AG09309 (cell line): ENCODE measurements at places on chromosomes 12 and 14.

GRCh38 chr14:84804468-84804867, 725.5 kb upstream of the FLRT2 start:
- no peak for DNase-seq

DNA sequence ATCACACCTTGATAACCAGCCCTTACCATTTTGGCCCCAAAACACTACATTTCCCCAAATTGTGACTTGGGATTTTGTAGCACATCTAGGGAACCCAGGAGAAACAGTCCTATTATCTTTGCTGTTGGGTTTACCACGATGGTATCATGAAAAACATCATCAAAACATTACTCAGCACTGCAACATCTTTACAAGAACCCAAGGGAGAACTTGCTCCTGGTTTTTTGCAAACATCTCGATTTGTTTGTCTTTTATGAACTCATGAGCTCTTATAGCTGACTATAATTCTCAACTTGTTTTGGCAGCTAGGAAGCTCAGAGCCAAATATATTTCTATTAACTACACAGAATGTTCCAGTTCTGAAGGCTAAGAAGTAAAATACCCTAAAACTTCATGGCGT, 65.7 kb downstream of the TBX5 start:
- no peak for DNase-seq

DNA sequence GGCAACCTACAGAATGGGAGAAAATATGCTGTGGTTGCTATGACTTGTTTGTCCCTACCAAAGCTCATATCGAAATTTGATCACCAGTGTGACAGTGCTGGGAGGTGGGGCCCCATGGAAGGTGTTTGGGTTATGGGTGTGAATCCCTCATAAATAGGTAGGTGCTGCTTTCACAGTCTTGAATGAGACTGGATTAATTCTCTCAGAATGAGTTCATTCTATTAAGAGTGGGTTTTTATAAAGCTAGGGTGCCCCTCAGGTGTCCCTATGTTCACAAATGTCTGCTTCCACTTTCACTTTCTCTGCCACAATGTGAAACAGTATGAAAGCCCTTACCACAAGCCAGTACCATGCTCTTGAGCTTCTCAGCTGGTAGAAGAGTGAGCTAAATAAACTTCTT, 133.5 kb downstream of the CPNE8 start:
- no peak for DNase-seq

DNA sequence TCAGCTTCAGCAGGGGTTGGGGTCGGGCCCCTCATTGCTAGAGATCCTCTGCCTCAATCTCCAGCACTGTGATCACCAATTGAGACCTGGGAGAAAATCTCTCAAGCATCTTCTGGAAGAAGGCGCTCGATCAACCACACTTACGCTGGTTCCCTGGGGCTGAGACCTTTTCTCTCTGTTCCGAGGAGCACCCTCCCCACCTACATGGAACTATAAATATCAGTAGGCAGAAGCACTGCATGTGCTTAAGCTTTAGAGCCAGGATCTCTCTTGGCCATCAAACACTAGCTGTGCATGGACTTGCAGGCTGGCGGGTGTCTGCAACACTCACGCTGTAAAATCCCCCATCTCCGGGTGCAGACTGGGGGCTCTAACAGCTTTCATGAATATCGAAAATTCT, 38.2 kb upstream of the KCNA1 start:
- DNase-seq: no peak

- DNase-seq: no peak
Measured at GRCh38 chr12:113601656-113602263, 130.1 kb upstream of the LHX5 start.

DNA sequence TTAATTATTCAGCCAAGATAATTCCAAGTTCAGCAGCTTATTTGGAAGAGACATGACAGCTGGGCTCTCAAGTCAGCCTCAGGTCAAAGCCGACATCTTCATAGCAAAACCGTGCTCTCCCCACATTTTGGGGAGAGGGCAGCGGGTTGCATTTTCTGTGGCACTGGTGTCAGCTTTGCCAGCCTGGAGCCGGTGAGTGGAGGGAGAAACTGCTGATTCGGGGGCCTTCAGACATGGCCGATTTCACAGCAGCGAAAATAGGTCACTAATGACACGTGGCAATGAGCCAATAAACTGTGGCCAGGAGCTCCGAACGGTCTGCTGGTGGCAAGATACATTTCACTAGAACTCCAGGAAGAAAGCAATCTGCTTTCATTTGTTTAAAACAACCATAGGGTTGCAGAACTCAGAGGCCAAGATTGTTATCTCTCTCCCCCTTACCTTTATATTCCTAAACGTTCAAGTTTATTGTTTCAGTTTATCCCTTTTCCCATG, 173.2 kb downstream of the CAND1 start:
- DNase-seq: no peak

GRCh38 chr12:2775431-2775830, 19.3 kb upstream of the FKBP4 start:
- no peak for DNase-seq

GRCh38 chr12:50545786-50546185, 41.0 kb downstream of the DIP2B start:
- no peak for DNase-seq

DNA sequence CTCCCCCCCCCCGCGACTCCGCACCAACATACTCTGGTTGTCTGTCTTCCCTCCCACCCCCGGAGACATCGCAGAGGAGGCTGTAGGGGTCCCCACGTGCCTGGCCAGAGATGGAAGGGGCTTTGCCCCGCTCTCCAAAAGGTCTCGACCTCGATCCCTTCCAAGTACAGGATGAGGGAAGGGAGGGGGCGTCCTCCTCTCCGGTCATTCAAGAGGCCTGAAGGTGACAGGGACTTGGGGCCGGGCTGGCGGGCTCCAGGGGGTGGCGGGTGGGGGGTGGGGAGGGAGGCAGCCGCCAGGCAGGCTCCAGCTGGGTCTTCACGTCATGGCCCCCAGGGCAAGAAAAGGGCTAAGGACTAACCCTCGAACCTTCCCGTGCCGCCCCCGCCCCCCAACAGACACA, 15.1 kb downstream of the TBX3 start:
- no peak for DNase-seq

GRCh38 chr12:100826323-100826722, 31.7 kb downstream of the ANO4 start:
- no peak for DNase-seq

DNA sequence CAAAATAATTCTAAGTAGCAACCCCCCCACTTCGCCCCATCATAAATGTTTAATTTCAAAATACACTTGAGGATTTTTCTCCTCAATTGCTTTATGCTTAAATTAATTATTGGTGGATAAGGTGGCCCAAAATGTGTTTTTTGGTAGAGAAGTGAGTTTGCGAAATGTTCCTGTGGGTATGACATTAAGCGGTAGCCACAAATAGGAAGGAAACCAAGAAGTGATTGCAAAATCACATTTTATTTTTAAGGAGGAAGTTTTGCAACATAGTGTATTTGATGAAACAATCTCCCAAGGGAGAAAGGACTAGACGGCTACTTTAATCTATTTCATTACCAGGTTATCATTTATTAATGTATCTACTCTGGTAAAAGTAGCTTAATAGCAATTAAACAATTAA, 25.5 kb downstream of the SLC25A3 start:
- DNase-seq: peak; percentile 55

DNA sequence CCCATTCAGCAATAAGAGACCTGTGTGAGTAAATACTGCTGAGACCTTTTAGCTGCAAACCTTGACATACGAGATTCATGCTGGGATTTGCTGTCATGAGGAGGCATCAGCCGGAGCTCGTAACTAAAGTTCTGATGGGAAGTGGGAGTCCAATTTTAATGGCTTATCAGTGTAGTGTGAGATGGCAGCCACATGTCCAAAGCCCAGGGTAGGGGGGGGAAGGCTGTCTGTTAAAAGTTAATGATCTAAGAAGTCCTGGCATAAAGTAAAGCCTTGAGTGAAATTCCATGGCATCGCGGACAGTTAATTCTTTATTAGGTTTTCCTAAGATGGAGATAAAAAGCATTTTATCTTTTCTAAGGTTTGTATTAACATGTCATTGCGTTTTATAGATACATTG, 240.0 kb downstream of the AACS start:
- DNase-seq: no peak

- no peak for DNase-seq
Measured at GRCh38 chr12:71646512-71646911, 17.1 kb downstream of the ZFC3H1 start.

GRCh38 chr12:15788233-15789219, 662 bp downstream of the EPS8 start:
- DNase-seq: no peak

DNA sequence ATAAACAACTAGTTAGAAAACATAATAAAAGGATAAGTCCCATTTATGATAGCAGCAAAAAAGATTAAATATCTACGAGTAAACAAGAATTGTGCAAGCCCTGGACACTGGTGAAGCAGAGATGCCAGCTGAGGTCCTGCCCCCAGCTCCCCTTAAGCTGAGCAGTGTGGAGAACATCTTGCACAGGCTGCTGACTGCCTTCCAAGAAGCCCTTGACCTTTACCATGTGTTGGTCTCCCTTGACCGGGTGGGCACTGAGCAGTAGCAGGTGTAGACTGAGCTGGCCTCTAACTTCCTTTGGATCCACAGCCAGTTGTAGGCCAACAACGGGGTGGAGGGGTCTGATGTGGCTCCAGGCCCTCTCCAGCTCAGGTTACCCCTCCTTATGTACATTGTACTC, 47.7 kb upstream of the PAPLN start:
- no peak for DNase-seq

- no peak for DNase-seq
Measured at GRCh38 chr12:48018618-48018995, 14.3 kb upstream of the COL2A1 start.

GRCh38 chr12:31518680-31519227, 72.2 kb downstream of the DENND5B start:
- peak; percentile 99 for DNase-seq

DNA sequence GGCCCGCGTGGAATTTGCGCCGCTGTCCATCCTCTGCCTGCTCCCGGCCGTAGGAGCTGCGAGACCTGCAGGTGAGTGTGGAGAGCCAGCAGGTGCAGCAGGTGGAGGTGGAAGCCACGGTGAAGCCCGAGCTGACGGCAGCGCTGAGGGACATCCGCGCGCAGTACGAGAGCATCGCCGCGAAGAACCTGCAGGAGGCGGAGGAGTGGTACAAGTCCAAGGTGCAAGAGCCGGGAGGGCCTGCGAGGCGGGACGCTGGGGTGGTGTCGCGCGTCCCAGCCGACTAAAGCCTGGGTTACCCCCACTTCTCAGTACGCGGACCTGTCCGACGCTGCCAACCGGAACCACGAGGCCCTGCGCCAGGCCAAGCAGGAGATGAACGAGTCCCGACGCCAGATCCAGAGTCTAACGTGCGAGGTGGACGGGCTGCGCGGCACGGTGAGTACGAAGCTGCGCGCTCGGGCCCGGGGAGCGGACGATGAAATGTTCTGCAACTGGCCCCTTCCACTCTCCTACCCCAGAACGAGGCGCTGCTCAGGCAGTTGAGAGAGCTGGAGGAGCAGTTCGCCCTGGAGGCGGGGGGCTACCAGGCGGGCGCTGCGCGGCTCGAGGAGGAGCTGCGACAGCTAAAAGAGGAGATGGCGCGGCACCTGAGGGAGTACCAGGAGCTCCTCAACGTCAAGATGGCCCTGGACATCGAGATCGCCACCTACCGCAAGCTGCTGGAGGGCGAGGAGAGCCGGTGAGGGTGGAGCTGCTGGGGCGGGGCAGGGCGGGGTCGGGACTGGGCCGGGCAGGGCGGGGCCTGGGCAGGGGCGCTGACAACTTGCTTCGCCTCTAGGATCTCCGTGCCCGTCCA, 2.1 kb downstream of the PRPH start:
- DNase-seq: no peak

DNA sequence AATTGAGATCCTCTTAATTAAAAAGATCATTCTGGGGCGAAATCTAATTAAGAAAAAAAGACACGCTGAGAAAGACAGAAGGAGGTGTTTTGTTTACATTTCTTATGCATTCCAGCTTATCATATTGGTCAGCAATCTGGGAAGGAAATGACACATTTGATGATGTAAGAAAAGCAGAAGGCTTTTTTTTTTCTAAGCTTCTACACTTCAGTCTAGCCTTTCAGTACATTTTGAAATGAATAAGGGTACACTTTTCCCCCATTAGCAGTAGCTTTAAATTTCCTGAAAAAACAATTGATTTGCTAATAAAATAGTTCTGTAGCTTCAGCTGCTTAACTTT, 5.9 kb upstream of the GSC start:
- DNase-seq: no peak

DNA sequence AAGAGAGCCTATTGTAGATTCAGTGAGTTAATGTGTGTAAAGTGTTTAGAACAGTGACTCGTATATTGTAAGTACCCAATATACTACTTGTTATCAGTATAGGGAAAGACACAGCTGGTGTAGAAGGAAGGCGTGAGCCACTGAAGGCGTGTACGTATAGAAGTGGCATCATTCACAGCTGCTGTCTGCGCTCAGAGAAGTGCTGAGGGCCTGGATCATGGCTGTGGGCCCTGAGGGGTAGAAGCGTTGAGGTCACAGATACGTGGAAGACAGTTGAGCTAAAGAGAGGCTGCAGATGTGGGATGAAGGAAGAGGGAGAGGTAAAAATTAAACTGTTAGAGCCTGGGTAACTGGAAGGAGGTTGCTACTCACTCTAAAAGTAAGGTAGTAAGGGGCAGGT, 5.9 kb downstream of the C12orf75 start:
- DNase-seq: no peak

DNA sequence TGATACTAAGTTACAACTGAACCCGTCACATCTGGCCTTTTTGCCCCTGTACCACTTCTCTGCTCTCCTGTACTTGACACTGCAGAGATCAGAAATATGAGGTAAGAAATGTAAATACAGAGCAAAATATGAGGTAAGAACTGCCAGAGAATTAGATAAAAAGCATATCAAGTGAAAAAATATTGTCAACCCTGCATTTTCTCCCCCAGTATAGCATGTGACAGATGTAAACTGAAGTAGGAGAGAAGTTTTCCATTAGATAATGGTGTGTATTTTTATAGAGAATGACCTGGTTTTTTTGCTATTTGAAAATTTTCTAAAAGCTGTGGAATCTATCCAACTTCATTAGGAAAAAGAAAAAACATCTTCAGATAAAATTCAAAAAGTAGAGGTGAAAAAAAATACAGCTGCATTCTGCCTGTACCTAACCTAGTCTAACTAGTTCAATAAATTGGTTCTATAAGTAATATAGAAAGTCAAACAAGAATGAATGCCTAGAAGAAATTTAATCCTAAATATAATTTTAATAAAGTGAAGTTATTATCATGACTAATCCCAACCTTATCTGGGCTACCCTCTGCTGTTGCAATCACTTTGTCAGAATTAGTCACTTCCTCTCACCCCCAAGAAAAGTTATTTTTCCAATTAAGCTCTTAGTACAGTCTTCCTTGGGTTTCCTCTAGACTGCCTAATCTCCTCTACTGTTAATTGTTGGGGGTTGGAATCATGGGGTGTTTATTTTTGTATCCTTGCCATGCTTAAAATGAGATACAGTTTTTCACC, 210.0 kb downstream of the RASSF9 start:
- DNase-seq: peak; percentile 47

GRCh38 chr14:37903343-37904191, 304.1 kb upstream of the SSTR1 start:
- peak; percentile 16 for DNase-seq

- no peak for DNase-seq
Measured at GRCh38 chr14:91229005-91229382, 15.5 kb downstream of the GPR68 start.

GRCh38 chr14:30657606-30658163, 35.6 kb downstream of the SCFD1 start:
- no peak for DNase-seq
